ENCODE measurements at places on chromosomes 7 and 10.
A peak's percentile ranks its signal among the peaks of the same experiment; 100 is the strongest.

DNA sequence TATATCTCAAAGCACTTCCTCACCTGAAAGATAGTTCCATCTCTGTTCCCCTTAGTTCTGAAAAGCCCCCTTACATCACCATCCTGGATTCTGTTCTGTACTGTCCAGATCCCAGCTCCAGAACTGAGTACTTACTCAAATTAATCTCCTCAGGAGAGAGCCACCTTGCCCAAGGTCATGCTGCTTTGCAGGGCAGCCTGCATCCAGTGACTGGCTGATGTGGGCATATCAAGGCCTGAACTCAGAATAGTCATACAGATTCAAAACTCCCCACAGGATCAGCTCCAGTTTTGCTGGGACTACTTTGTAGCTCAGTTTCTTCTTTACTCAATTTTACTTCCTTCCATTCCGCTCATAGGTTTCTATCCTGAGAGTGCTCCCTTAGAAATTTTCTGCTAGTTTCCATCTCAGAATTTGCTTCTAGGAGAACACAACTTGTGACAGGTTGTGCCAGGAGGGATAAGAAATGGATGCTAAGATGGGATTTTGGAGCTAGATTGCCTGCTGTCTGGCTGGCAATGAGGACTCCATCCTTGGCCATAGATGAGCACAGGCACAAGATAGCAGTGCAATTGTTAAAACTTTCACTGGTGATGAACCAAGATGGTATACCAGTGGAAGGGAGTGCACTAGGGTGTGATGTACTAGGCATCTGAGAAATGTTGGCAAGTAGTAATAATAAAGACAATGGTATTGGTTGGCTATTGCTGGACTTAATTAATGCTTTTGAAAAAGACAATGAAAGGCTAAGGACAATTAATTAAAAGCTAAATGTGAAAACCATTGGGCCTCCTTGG is 17.3 kb downstream of the SRGN start:
- DNase-seq, result no peak

GRCh38 chr7:111878785-111879184 is 316.5 kb upstream of the IMMP2L start:
- no peak for DNase-seq

GRCh38 chr10:102635377-102635776 is 8.9 kb upstream of the TRIM8 start:
- DNase-seq, result no peak

GRCh38 chr10:133465191-133465949 is 11.6 kb downstream of the SCART1 start:
- peak; percentile 40 for DNase-seq

- DNase-seq, result no peak
Measured at GRCh38 chr7:67100956-67101361, 104.3 kb downstream of the TYW1 start.

DNA sequence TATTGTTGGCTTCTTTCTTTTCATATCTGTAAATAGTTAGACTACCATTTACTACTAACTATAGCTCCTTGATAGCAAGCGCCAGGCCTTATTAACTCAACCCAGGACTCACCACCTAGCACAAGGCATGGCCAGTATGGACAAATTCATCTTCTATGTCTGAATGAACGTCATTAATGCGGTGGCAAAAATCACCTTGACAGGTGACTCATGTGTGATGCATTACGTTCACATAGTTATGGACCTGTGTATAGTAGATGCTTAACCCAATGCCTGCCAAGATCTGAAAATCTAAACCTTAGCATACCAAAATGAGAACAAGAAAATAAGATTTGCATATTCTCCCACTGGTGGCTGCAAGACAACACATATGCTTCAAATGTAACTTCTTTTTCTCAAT is 300.8 kb downstream of the PARD3 start:
- DNase-seq, result no peak

- peak; percentile 44 for DNase-seq
Measured at GRCh38 chr10:132541601-132542011, 4.0 kb downstream of the INPP5A start.

DNA sequence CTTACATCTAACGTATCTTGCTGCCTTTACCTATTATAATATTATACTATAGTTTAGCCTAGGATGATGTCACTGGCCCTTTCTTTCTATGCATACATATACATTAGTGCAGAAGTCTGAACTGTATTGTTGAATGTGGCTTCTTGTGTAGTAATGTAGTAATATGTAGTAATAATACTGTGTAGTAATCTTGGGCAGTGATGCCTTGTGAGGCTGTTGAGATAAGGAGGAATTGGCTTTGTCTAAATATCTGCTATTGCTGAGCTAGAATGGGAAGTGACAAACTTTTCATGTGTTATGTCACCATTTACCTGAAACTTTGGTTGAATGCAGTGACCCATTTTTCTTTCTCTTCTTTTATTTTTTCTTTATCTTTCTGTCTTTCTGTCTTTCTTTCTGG is 11.0 kb downstream of the GLCCI1 start:
- no peak for DNase-seq

DNA sequence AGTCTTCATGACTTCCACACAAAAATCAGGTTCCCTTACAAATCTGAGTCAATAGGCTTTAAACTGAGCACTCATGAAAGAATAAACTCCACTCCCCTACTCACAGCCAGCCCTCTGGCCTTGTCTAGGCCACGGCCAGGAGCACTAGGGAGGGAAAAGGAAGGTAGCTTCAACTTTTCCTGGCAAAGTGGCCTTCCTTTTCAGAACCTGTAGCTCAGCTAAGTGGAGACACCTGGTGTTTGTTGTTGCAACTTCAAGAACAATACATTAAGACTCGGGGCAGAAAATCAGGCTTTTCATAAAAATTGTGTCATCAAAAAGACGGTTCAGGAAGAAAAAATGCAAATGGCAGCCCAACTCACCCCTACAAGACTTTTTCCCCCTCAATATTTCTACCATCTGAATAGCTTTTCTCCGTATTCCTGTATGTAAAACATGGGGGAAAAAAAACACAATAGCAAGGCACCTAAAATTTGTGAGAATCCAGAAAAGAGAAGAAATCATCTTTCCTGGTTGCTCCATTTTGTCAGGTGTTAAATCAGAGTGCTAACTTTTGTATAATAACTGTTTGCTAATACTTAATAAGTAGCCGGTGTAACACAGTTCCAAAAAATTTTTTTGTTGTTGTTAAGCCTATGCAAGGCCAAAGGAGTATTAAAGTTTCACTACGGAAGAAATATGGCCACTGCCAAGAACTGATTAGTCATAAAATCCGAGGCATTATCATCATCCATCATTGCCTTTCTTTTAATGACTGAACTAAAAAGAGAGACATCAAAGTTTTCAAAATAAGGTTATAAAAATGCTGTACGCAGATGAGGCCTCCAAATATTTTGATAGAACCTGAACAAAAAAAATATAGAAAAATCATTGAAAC is 66.2 kb upstream of the ARID5B start:
- no peak for DNase-seq

GRCh38 chr7:92178928-92179924 is at the start of gene LRRD1:
Gene LRRD1 (minus strand): TSS chr7:92179142. CDS start chr7:92165202, 13,940 bp downstream.
- DNase-seq, result peak; percentile 90

DNA sequence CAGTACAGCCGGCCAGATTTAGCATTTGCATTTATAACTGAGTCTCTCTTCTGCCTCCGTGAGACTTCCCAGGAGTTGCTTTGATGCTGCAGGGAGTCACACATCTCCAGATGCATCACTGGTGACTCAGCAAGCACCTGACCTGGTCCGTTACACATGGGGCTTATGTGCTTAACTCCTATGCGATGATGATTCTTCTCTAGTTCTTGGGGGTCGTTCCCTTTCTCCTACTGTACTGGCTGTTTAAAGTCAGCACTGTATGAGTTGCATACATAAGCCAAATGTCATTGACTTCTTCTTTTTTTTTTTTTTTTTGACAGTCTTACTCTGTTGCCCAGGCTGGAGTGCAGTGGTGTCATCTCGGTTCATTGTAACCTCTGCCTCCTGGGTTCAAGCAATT is 13.0 kb upstream of the AKR1E2 start:
- DNase-seq, result no peak

- DNase-seq, result no peak
Measured at GRCh38 chr10:79239275-79239779, 107.9 kb upstream of the PPIF start.

GRCh38 chr10:51743146-51743545 is 43.8 kb upstream of the CSTF2T start:
- DNase-seq, result no peak

- no peak for DNase-seq
Measured at GRCh38 chr10:133334503-133335245, 2.0 kb downstream of the CALY start.

GRCh38 chr7:22452142-22452959 is 47.6 kb downstream of the STEAP1B start:
- peak; percentile 54 for DNase-seq

DNA sequence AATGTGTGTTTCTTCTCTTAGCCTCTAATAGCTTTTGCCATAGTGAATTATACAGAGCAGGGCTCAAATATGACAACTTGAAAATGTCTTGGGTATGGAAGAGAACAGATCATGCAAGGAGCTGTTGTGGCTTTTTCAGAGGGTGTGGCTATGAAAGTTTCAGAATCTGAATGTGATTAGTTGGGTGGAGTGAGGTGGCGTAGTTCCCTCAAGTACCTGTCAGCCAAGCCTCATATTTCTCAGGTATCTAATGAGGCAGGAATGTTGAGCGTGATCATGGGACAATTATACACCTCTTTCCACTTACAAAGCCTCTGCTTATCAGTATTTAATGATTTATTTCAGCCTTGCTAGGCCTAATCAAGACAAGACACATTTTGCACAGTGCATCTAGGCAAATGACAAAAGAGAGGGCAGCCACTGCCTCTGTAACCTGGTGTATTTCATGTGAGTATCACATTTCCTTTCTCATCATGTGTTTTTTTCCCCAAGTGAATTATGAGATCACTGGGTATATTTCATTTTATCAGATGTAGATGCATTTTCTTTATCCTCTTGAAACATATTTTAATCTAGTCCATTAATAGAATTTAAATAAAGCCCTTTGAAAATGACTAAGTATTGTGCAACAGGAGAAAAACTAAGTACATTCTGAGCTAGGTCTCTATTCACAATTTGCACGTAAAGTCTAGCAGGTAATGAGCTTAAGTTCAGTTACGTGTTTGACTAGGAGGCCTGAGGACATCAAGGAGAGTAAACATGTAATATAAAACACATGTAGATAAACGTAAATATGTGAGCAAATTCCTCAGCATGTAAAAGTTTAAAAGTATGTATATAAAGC is 644.4 kb upstream of the IGFBP3 start:
- no peak for DNase-seq

DNA sequence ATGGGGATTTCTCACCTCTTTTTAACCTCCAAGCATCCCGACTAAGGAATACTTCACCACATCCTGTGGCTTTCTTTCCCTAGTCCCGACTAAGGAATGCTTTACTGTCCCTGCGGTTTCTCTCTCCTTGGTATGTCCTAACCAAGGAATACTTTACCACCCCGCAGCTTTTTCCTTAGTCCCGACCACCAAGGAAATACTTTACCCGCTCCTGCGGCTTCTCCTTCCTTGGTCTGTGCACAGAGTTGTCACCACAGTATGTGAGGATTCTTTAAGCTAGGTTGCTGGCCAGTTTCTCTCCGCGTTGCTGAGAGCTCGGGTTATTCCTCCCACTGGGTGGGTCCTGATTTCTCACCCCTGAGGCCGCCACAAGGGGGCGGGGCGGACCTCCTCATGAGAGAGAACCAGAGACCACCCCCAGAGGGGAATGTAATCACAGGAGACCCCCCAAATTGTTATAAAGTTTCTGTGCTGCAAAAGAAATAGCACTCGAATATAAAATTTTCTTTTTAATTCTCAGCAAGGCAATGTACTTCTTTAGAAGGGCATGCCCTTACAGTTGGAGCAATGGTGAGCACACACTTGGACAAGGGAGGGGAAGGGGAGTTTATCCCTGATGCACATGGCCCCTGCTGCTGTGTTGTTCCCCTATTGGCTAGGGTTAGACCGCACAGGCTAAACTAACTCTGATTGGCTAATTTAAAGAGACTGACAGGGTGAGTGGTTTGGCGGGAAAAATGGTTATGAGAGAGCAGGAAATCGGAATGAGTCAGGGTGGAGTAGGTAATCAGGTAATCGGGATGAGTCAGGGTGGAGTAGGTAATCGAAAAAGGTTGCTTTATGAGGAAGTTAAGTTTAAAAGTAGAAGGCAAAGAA is 12.8 kb downstream of the SUGCT start:
- DNase-seq, result no peak

DNA sequence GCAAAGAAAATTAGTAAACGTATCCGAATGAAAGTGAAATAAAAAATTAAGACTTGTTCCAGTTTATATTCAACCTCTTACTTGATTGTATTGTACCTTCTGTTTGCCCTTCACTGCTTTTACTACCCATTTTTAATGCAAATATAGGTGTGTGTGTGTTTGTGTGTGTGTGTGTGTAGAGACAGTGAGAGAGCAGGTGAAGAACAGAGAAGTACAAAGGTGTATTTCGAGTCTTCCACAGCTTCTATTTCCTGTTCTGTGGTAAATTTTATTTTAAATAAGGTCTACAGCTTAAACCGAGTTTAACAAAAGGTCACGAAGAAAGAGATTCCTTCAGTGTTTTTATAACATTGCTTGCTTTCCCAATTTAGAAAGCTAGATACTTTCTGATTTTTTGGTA is 12.7 kb upstream of the SVIL start:
- no peak for DNase-seq

DNA sequence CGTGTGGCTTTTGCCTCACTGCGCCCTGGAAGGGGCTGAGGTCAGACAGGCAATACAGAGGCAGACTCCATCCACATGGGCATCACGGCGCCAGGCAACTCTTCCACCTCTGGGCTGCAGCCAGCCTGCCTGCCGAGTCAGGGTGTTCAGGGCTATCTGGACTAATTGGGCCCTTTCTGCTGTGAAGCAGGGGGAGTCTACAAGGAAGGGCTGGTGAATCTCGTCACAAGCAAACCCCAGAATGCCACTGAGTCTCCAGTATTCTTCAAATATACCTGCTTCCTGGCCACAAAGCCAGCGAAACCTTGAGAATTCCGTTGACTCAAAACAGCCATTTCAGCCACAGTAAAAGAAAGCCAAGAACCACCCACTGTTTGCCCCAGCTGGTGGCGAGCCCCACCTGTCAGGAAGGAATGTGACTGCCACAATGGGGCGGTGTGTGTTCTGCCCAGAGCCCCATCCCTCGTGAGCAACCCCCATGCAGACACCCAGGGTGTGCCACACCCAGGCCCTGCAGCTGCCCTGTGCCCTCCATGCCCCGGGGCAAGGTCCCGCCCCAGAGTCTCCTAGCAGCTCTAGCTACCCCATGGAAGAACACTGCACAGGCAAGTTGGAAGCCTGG is 117.3 kb downstream of the FAM53B start:
- DNase-seq, result no peak

DNA sequence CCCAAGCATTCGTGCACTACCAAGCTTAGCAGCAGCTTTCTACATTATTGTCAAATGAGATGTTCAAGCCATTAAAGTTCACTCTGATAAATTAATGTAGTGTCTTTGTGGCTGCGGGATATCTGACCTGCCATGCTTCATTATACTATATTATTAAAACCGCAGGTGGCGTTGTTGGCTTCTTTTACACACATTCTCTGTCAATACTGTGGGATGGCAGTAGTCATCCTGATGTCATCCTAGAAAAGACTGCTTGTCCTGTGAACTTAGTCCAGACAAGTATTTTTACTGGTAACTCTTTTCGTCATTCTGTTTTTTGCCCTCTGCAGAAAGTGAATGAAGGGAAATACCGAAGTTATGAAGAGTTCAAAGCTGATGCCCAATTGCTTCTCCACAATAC is 103.9 kb downstream of the ZMYND11 start:
- DNase-seq, result no peak

Data from GM13977 (cell line).